Bladder microvascular endothelial cell (primary cell): ENCODE measurements at places on chromosomes 3 and 15. TPM values are rescaled to one million over a fixed set of nuclear protein-coding genes. Genes with fewer than 3 reads are reported as not detected.

PGBD4 gene
- 0.65 and 1.9 TPM in 2 replicates for total RNA-seq

SNURF gene
- total RNA-seq, result 12.5 and 62.1 TPM in 2 replicates

RASA2 gene
- 8.7 and 13.8 TPM in 2 replicates for total RNA-seq

ALDH1A3 gene
- total RNA-seq, result 37.1 and 42.6 TPM in 2 replicates

ITGB5 gene
- total RNA-seq, result 128 and 147 TPM in 2 replicates

UROC1 gene
- total RNA-seq, result not detected in 2 replicates

ZNF80 gene
- not detected in 2 replicates for total RNA-seq

HCN4 gene
- under 0.01 TPM in 1 of 2 replicates, not detected in the other for total RNA-seq

RSL24D1 gene
- total RNA-seq, result 45.0 and 55.3 TPM in 2 replicates

STIMATE gene
- total RNA-seq, result 12.0 and 16.0 TPM in 2 replicates

SERINC4 gene
- not detected in 2 replicates for total RNA-seq

GOLGA8G gene
- not detected in 2 replicates for total RNA-seq

B3GNT5 gene
- 11.0 and 32.7 TPM in 2 replicates for total RNA-seq

SCN11A gene
- under 0.01 and 0.06 TPM in 2 replicates for total RNA-seq

CHRNA3 gene
- not detected in 2 replicates for total RNA-seq

GOLGB1 gene
- 29.6 and 53.6 TPM in 2 replicates for total RNA-seq
